ENCODE measurements at places on chromosomes 1 and 21.

- no peak for DNase-seq
Observed at GRCh38 chr1:214154596-214155292, 126.2 kb upstream of the SMYD2 start.

DNA sequence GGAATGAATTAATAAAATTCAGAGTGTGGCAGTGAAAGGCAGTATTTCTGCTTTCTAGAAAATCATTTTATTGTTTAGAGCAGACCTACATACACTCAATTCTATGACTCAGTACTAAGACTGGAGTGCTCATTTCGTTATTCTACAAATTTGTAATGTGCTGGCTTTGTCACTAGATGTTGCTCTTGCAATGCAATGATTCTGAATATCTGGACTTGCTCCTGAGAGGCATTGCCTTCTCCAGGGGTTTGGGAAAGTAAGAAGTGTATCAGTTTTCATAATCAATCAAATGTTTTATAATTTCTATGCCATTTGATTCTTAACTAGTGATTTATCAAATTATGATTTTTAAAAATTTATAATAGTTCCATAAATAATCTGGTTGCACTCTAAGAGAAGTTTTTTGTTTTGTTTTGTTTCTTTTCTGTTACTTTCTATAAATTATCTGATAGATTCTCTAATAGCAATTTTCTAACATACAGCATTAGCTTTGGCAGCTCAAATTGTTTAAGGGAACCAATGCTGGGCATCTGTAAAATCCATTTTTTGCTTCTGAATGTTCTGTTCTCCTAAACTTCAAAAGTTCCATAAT, 280.5 kb upstream of the SGIP1 start:
- no peak for DNase-seq

DNA sequence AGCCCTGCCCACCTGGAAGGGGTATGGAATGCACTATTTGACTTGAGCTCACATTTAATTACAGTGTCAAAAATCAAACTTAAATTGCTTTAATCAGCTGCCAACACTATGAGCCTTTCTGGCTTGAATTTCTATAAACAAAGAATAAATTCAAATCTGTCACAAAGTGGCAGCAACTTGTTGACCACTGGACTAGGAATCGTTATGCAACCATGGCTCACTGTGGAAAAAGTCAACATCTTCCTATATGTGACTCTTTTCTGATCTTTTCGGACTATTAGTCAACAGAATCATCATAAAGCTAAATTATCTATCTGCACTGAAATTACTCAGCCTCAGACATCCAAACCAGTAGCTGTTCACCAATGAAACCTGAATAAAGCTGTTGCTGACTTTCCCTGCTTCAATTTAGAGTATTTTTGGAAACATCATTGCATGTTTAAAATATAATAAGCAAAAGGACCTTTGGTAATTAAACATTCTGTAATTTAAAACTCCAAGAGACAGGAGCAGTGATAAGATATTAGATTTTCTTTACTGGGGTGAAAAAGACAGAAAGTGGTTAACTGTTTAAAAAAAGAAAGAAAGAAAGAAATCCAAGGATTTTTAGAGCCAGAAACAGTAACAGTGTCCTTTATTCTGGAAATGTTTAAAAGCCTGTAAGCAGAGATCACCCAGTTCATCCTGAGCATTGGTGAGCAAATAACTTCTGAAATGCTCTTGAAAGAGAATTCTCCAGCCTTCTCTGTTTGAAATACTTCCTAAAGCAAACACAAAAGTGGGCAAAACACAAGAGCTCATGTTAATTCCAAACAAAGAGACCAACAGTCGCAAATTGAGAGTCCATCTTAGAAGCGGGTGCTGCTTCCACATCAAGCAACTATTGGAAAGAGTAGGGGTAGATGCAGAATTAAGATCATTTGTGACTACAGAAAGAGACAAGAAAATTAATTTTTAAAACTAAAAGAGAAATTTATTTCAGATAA, 26.2 kb upstream of the ERG start:
- DNase-seq: no peak

GRCh38 chr1:77900687-77901293, 12.4 kb downstream of the NEXN start:
- peak; percentile 49 for DNase-seq

- no peak for DNase-seq
Observed at GRCh38 chr1:205800427-205800826, 12.6 kb downstream of the SLC41A1 start.
